ENCODE measurements at places on chromosomes 16 and 17.

DNA sequence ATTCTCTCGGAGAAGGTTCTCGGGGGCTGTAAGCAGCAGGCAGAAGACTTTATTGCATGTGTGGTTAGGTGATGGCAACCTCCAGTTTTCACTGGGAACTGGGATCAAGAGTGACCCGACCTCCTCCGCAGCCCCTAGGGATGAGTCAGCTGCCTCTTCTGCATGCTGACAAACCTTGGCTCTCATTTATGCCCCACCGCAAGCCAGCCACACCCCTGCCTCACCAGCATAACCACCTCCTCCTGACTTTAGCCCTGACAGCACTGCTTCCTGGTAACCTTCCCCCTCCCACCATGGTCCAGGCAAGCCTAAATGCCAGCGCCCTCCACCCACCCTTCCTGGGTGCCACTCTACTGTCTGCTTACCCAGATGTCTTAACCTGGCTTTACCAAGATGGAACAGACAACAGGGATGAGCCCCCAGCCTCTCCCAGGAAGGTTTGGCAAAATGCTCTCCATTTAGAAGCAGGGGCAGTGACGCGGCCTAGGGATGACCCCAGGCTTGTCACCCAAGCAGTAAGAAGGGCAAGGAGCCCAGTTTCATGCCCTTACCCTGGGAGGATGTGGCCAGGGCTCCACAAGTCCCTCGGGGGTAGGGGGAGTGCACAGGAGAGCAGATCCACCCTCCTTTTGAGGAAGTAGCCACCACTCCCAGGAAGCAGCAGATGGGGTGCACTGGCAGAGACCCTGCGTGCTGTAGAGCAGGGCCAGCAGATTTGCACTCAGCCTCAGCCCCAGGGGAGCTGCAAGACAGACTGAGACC, 73.5 kb downstream of the GOSR1 start:
- DNase-seq: no peak

DNA sequence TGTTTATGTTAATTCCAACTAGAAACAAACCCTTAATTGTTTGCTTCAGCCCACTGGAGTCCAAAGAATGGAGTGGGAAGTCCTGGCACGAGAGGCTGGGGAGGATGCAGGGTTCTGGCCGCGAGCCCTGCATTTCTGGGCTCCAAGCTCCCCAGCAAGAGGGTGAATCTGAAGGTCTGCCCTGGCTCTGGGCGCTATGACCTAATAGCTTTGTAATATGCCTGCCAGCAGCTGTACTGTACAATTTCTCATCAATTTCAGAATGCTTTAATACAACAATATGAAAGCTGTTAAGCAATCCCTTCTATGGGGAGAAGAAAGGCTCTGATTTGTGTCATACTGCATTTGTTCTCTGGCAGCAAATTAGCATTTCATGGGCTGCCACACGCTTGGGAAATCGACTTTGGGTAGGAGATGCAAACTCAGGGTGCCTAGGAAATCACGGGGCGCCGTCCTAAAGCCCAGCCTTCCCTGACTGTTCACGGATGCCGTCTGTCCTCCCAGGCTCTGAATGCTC, 43.8 kb downstream of the NDEL1 start:
- DNase-seq: peak; percentile 72

DNA sequence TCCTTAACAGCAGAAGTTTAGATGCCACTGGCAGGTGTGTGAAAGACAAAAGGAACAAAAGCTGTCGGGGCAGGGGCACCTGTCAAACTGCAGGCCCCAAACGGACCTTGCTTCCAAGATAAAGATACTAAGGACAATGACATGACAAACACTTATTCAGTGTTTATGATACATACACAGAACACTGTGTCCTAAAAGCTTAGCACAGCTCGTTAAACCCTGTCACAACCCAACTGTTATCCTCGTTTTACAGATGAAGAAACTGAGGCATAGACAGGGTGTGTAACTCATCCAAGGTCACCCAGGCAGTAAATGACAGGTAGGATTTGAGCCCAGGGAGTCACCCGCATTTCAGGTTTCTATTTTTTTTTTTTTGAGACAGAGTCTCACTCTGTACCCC, 9.6 kb downstream of the SDK2 start:
- DNase-seq: no peak

- no peak for DNase-seq
Observed at GRCh38 chr16:1078579-1079021, 6.1 kb downstream of the SSTR5 start.

- no peak for DNase-seq
Observed at GRCh38 chr16:79805621-79806020, 205.1 kb upstream of the MAF start.

DNA sequence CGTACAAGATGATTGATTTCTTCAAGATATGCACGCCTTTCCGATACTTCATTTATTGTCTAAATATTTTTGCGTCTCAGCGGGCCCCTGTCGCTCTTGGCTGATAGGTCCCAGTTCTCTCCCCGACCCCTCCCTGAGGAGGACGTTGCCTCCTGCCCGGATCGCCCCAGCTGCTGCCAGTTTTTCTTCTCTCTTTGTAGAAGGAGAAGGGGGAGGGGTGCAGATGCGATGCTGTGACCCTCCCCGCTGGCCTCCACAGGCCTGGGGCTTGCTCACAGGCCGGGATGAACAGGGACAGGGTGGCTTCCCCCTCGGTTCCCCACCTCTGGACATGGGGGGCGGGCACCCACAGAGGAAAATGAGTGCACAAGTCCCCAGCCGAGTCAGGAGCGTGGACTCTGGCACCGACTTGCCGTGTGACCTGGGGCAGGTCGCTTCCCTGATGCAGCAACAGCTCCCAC, 53.6 kb upstream of the ZC3H18 start:
- DNase-seq: no peak

- DNase-seq: no peak
Observed at GRCh38 chr16:23498863-23499262, 11.4 kb downstream of the GGA2 start.

DNA sequence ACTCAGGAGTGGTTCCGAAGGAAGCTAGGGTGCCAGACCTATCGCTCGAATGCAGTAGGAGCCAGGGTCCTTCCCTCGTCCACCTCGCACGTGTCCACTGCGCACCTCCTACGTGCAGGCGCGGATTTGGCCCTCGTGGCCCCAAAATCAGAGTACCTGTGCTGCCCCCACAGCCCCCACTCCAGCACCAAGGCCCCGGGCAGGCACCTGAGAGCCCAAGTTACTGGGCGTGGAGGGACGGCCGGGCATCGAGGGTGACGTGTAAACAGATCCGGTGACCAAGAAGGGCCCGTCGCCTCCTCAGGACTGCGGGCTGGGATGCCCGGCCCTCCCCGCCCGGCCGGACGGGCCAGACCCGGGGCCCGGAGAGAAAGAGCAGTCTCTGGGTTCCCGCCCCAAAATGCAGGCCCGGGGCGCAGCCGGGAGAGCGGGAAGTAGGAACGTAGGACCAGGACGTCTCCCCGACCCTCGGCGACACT, 492 bp downstream of the SLC25A39 start:
- DNase-seq: no peak

DNA sequence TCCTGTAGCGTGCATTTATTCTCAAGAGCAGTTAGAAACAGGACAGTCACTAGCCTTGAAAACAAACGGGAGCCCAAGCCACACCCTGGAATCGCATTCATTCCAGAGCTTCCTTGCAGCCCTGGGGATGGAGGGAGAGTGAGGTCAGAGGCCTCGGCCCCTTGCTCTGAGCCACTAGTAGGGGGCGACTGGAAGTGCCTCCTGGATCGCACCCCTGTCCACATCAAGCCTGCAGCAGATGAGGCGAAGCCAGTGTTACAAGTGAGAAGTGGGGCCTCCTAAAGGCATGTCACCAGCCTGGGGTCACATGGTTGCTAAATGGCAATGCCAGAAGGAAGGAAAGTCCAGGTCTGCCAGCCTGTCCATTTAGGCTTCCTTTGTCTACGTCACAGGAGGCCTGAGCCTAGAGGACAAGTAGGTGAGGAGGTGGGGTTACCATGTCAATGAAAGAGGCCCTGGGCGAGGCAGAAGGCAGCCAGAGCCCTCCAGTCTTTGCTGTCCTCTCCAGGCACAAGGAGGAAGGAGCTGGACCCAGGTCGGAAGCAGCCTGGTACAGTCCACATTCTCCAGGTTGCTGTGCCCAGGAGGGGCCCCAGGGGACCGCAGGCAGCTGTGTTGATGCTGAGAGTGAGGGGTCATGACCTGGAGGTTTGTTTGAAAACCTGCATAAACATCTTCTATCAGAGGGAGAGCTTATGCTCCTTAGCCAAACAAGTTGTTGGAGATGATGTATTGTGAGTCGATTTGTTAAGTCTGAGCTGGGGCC, 3.0 kb upstream of the RCVRN start:
- DNase-seq: no peak

GRCh38 chr16:64381979-64382378, 739.9 kb downstream of the CDH11 start:
- DNase-seq: no peak

- DNase-seq: no peak
Observed at GRCh38 chr16:85683363-85683762, 5.4 kb downstream of the GINS2 start.

DNA sequence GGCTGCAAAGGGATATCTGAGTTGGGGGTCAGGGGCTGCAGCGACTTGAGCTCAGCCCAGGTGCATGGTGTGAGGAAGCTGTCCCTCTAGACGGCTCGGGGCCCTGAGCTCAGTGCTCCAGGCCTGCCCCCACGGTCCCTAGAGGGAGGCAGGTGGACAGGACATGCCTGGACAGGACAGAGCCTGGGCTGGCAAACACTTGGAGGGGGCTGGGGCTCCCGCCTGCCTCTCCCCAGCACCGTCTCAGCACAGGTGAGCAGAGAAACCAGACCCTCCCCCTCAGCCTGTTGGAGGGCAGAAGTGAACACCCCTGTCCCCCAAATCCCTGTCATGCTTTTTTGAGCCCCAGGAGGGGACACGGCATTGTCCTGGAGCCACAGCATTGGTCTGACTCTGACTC, 11.4 kb upstream of the SLC38A10 start:
- DNase-seq: no peak

DNA sequence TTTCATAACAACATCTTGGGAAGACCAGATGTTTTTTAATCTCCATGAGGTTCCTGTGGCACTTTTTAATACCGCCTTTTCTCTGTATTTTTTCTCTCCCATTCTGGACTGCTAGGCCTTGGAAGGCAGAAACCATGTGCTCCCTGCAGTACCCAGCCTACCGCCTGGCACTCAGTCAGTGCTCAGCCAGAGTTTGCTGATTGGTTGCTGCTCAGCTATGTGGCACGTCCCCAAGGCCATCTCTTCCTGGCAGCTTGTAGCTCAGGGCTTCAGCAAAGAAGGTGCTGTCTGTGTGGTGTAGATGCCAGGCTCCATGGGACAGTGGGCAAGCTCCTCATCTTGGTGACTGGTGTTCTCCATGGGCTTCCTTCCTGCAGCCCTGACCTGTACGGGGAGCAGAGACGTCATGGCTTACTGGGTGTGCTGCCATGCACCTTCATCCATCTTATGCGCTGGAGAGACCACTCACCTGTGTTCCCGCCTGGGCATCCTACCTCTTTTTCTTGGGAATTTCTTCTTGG, 86.7 kb downstream of the CLEC16A start:
- no peak for DNase-seq

All from caudate nucleus (tissue), 63 donors.